Kidney (tissue), 22 donors: ENCODE measurements at places on chromosomes 1 and 21.

DNA sequence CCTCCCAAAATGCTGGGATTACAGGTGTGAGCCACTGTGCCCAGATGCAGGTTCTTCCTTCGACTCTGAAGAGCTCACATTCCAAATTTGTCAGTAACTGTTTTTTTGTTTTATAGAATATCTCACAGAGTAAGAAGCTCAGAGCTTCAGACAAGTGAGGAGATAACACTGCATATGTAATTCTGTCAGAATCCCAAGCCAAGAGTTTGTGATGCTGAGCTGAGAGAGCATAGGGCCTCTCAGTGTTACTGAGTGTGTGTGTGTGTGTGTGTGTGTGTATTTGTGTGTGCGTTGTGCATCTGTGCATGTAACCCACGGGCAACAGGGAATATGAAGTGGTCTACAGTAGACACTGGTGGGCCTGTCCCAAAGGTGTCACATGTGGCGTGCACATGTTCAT is 15.2 kb upstream of the TNR start:
- DNase-seq, result no peak

DNA sequence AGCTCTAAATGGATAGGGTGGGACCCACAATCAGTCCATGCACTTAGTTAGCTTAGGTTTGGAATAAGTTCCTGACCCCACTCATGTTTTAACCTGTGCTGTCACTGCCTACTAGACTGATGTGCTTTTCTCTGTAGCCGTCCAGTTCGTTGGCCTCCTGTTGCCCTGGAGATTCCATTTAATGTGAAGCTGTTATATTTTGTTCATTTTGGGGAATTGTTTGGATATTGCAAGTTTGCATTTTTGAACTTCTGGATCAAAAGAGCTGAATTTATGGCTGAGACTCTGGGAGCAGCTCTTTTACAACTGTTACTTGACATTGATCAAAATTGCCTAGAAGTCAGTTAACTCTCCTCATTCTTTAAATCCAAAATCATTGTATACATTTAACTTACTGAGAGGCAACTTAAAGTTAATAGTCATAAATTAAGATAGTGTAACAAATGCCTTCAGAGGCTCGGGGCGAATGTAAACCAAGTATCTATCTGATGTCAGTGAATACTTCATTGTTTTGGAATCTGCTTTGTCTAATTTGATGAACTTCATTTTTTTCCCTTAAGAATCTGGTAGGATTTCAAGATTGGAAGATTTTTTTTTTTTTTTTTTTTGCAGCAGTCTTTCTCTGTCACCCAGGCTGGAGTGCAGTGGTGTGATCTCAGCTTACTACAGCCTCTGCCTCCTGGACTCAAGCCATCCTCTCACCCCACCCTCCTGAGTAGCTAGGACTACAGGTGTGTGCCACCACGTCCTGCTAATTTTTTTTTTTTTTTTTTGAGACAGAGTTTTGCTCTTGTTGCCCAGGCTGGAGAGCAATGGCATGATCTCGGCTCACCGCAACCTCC is 38.1 kb downstream of the MIGA1 start:
- no peak for DNase-seq

DNA sequence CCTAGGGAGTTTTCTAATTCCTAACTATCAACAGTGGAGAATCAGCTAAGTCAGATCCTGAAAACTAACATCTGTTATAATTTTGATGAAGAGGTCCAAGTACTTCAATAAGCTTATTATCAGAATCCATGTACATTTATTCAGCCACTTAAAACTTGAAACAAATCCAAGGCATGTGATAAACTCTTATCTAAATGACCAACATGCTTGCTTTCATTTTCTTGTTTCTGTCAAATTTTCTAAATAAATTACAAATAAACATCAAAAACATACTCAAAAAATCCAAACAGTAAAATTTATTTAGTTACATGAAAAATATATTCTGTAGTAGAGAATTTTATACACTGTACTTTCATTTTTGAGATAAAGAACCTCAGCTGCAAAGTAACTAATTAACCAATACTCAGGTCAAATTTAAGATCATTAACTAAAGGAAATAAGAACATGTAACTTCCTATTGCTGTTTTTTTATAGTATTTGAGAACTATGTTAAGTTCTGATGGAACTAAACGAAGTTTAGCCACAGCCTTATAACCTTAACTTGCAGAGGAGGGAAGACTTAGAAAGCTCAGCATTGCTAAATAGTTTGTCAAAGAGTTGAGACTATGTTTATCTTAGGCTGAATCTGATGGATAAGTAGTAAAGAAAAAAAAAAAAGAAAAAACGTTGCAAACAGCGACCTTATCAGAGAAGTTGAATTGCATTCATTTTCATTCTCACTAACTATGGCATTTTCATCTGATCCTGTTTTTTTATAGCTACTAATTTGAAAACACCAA is 44.9 kb downstream of the SYNJ1 start:
- DNase-seq, result no peak

DNA sequence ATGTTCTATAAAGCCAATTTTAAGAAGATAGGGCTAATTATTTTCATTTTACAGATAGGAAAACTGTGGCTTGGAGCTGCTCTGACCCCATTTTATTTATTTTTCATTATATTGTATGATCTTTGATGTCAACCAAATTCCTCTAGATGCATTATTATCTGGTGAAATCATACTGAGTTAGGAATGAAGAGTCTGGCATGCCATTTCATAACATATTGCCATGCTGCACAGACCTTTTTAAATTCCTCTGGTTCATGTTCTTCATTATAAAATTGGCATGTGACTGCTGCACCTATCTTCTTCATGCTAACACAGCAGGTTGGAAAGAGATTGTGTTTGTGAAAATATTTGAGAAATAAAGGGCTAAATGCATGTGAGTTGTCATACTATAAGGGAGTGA is 12.7 kb downstream of the PRRX1 start:
- no peak for DNase-seq

GRCh38 chr1:248828845-248829244 is 3.1 kb upstream of the SH3BP5L start:
- DNase-seq, result no peak

DNA sequence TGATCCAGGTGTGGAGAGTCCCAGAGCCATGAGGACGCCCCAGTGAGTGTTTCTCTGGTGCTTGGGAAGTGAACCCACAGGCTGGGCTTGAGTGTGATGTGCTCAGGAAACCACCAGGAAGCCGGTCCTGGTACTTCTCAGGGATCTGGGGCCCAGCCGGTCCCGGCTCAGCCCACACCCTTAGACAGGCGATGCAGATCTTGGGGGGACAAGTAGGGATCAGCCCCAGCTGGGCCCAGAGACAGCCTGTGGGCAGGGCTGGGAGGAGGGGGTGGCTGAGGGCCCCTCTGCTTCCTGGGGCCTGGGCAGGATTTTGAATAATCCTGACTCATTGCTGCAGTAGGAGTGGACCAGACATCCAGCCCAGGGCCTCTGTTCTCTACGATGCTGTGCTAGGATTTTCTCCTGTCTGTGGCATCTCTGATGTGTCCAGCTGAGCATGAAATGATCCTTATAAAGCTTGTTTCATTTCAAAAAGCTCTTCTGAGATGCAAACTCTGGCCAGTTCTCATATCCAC is 698.0 kb downstream of the PTPRU start:
- DNase-seq, result no peak

DNA sequence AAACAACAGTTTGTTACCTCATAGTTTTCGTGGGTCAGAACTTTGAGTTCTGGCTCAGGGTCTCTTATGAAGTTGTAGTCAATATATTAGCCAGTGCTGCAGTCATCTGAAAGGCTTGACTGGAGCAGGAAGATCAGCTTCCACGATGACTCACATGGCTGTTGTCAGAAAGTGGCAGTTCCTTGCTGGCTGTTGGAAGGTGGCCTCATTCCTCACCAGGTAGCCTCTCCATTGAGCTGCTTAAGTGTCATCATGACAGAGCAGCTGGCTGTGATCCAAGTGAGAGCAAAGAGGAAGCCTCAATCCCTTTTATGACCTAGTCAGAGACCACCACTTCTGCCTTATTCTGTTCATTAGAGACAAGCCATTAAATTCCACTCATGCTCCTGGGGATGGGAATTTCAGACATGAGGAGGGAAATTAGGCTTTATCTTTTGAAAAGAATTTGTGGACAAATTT is 5.6 kb downstream of the OSBPL9 start:
- peak; percentile 26 for DNase-seq

DNA sequence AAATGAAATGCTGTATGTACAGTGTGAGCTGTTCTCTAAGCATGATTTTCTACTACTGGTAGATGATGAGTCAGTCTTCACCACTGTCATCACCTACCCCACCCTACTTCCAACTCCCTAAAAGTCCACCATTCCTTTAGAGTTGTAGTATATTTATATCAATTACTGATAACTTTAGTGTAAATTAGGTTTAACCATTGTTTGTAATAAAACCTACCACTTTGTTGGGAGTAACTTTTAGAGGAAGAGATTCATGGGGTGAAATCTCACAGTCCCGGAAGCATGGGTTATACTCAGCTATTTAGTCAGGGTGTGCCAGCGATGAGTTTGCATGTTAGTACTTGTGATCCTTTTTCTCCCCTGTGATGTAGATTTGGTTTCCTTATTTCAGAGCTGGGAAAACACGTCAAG is 17.1 kb downstream of the MORC3 start:
- DNase-seq, result no peak

GRCh38 chr1:179831225-179831624 is 46.4 kb downstream of the TOR1AIP2 start:
- DNase-seq, result no peak

- no peak for DNase-seq
Measured at GRCh38 chr1:220824031-220824989, 37.6 kb downstream of the MTARC1 start.

- DNase-seq, result no peak
Measured at GRCh38 chr1:82463951-82464350, 663.2 kb downstream of the ADGRL2 start.

DNA sequence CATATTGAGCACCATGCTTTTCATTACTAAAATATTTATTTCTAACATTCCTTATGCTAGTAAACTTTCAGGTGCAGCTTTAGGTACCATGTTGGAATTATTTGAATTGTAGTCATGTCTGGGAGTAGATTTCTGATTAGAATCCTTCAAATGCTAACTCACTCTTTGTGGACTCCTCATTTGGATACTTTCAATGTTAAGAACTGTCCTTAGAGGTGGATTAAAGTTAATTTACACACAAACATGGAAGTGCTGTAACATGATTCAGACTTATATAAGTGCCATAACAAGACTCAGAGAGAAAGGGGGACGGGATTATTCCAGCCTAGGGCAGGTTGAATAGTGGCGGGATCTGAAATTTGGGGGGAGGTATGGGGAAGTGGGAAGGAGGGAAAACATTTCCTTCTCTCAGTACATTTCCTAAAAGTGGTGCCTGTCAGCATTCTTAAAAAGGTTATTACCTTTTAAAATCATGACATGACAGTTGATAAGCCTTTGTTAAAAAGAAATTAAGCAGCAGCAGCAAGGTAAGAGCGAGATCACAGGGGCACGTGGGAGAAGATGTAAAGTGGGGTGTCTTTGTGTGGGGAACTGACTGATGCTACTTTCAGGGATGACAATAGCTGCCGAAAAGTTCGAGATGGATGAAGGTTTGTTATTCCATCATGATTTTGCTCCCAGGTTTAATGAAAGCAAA is 44.4 kb downstream of the HHAT start:
- no peak for DNase-seq

- no peak for DNase-seq
Measured at GRCh38 chr1:44939061-44939460, 47.3 kb downstream of the EIF2B3 start.

- DNase-seq, result no peak
Measured at GRCh38 chr1:203596673-203597210, 29.9 kb upstream of the ATP2B4 start.

GRCh38 chr1:11797525-11798216 is 8.1 kb downstream of the MTHFR start:
- DNase-seq, result no peak

GRCh38 chr1:17498214-17498613 is 41.3 kb upstream of the ARHGEF10L start:
- no peak for DNase-seq

GRCh38 chr1:54294887-54295286 is 94.9 kb downstream of the MRPL37 start:
- peak; percentile 30 for DNase-seq

GRCh38 chr1:87146986-87147385 is 181.7 kb upstream of the LMO4 start:
- no peak for DNase-seq

DNA sequence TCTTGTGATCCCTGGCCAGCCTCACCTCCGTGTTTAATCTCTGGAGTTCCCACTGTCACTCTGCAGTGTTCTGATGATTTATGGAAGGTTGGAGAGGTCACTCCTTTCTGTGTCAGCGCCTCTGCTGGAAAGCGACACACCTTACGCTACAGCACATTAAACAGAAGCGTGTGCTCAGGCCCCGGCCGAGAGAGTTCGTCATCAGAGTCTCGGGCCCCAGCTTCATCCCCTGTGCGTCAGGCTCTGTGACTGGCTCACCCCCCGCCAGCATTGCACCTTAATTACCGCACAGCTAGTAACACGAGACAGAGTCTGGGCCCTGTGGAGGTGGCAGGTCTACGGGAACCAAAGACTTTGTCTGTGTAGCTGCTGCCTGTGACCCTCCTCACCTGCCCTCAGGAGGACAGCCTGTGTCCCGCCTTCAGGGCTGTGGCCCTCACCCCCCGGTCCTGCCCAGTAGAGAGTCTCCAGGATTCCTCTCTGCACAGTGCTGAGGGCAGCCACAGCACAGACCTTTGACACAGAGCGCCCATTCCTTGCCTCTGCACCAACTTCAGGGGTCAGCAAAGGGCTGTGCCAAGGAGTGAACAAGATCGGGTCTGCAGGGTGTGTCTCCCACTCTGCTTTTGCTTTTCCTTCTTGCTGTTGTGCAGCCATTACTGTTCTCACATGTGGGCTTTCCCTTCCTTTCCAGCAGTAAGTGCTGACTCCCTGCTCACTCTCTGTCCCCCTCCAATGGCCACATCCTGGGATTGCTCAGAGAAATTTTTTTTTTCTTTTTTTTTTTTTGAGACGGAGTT is 157.6 kb downstream of the PGBD5 start:
- DNase-seq, result peak; percentile 88

DNA sequence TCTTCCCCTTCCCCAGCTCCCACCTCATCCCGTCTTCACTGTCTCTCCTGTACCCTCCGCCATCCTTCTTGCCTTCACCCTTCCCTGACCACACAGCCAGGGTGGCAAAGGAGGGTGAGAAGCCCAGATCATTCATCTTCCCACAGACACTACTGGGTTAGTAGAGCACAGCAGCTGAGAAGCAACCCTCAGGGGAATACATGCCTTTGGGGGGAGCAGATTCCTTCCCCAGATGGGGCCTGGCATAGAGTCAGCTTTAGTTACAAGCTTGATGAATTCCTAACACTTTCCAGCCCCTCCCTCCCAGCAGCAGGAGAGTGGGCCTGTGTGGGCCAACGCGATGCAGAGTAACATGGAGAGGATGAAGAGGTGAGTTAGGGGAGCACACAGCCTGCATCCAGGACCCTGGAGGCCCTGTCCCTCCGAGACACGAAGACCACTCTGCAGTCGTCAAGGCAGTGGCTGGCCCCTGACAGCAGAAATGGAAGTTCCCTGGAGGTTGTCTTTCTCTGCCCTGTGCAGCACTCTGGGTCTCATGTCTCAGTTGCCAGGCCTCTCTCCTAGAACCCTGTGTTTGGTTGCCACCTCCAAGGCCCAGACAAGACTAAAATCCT is 8.8 kb upstream of the BTG2 start:
- DNase-seq, result peak; percentile 91
